ENCODE measurements at places on chromosomes 1 and 21. TPM values are rescaled to one million over a fixed set of nuclear protein-coding genes. Genes with fewer than 3 reads are reported as not detected.

- no peak for DNase-seq
These were observed 18.4 kb upstream of the CDCA8 start for GRCh38 chr1:37673920-37674319.

- DNase-seq = no peak
These were observed 71.0 kb upstream of the CYP2J2 start for GRCh38 chr1:59997479-59998115.

- DNase-seq = no peak
These were observed 422.9 kb downstream of the PTBP2 start for GRCh38 chr1:97144527-97144926.

GRCh38 chr1:221992427-221992826, 250.5 kb upstream of the DUSP10 start:
- DNase-seq = no peak

DNA sequence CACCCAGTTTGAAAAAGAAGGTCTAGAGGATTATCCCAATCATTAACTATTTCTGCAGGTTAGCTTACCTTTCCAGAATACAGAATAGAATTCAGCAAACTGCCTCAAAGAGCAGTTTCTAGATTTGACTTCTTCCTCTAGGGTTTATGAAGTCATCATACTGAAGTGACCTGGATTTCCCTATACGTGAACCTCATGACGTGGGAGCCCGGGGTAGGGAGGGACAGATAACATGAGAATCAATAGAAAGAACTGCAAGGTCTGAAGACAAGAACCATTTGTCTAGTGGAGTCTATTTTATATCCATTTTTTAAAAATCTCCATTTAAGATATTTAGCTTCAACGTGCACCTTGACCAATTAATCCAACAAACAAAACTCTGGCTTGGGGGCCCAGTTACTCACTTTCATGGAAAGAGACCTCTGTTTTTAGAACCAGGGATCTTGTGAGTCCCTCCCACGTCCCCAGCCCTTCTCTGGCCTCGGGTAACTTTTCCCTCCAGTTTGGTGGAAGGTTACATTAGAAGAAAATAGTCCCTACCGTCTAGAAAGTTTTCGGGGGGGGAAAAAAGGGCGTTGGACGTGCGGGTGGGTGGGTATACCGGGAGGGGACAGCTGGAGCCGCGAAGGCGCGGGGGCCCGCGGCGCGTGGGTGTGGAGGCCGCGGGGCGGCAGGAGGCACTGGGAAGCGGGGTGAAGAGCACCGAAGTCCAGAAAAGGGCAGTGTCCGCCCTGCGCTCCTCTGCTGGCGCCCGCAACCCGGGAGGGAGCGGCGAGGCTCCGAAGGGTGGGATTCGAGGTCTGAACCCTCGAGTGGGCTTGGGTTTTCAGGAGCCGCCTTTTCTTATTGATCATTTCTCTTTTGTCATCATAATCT, 13.8 kb upstream of the POGZ start:
- no peak for DNase-seq

- DNase-seq = no peak
These were observed 167.1 kb downstream of the ZBTB18 start for GRCh38 chr1:244218220-244218619.

TMPRSS3 gene
- not detected for total RNA-seq

L1TD1 gene
- total RNA-seq = 441 TPM
